ENCODE measurements at places on chromosomes 2 and 18.

DNA sequence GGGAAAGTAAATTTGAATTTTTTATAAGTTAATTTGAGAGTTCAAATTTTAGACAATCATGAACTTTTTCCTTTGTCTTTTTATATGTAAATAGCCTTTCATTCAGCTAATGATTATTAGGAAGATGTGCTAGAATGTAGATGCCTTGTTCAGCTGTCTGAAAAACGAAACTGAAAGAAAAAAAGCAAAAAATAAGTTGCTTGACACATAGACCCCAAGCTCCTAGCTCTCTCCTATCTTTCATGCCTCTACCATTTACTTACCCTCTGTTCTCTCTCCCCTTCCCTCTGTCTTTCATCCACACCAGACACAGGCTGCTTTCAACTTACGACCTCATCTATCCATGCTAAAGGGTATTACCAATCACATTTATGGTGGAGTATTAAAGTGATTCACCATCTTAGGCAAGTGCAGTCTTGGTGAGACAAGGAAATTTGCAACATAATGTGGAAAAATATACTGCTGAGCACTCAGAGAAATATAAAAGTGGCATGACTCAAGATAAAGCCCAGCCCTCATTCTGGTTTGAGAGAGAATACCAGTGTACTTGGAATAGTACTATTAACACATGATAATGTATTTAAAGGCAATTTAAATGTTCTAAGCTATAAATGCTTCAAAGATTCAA lies 425.6 kb downstream of the SUCLG1 start:
- no peak for DNase-seq

GRCh38 chr2:233530381-233530780 lies 36.2 kb downstream of the USP40 start:
- no peak for DNase-seq

GRCh38 chr2:234444242-234444730 lies 52.6 kb downstream of the ARL4C start:
- DNase-seq: no peak

DNA sequence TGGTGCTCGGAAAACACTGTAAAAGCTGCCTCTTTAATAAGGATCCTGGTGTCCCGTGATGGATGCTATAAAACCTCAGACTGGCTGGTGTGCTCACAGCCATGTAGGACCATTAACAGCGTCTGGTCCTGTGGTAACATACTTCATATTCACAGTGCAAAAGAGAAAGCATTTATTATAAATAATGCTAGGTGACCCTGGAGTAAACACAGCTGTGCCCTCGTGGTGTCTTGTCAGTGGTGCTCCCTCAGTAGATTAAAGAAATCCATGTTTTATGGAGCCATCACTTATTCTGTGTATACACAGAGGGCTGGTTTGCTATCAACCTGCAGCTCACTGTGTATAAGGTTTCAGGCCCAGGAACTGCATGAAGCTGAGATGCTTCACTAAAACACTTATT lies 106.9 kb downstream of the CDK15 start:
- no peak for DNase-seq

GRCh38 chr2:137892739-137893138 lies 71.5 kb upstream of the HNMT start:
- no peak for DNase-seq

DNA sequence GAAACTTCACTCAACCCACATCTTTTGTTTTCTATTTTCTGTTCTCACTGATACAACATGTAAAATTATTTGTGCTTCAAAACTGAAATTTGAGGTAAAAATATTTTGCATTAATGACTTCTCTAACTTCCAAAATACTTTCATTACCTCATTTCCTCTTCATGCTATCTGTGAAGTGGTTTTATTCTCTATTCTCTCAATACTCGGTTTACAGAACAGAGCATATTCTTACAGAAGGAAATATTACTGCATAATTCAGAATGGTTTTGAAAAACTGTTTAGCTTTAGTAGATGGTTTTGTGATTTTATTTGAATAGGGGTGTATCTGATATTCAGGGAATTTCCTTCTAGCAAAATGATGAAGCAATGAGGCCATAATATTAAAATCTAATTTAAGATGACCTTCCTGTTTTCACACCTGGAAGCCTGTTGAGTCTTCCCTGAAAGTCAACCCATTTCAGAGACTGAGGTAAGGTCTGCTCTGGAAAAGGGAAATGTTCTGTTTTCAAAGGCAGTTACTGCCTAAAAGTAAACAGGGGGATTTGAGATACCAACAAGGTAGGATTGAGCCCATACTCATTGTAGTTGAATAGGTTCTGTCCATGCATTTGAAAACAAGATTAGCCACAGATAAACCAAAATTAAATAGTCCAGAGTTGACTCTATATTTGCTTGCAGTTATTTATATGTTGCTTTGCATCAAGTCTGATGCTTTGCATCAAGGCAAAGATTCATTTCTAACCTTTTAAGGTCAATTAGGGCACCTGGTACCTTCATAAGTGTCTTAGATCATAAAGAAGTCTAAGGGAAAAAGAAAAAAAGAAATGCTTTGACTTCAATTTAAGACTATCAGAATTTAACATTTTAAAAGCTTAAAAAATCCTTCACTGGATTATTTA lies 50.8 kb upstream of the PEX13 start:
- no peak for DNase-seq

DNA sequence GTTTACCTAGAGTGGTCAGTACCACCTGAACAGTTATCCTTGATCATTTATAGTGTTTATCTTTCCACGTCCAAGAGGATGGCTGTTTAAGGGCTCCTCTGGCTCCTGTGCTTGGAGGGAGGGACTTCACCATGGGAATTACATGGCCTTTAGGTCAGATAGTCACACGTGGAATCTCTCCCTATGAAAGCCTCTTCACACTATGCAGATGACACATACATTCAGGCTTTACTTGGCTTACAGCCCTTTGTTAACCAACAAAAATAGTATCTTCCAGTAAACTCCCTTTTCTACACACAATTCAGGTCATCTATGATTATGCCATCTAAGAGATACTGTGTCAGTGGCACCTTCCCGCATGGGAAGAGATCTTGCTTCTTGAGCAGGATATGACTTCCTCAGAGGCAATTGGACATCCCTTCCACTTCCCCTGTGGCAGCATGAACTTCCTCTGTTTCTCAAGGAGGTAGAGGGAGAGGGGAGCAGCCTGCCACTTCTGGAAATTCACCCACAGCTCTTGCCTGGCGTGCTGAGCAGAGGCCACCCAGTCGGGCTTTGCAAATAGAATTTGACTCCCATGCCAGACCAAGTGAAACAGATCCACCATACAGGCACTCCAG lies 53.5 kb downstream of the COLEC12 start:
- no peak for DNase-seq

DNA sequence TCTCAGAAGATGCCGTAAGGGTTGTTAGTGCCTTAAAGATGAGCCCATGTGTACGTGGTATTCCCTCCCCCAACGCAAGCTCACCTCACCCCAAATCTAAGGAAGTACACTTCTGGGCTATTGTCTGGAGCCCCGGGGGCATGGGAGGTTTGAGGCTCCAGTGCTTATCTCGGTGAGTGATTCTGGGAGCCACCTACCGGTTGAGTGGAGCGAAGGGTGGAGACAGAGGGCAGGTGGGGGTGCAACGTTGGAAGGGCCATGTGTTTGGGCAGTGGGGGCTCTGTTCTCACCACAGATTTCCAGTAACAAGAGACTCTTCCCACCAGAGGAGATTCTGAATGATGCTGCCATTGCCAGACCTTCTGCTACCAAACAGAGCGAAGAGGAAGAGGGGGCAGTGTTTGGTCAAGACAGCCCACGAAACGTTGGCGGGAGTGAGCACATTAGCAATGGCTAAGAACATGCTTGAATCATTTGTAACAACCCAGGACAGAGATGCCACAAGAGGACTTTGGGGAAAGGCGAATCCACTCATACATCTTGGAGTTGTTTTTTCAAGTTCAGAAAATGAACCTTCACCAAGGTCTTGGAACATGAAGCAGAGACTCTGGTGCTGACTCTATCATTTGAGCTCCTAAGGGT lies 38.7 kb downstream of the TWIST2 start:
- no peak for DNase-seq

- DNase-seq: no peak
These were observed at the start of gene VAMP5 for GRCh38 chr2:85584354-85584856. TSS of gene VAMP5 (plus strand) at chr2:85584431. CDS start at chr2:85584491, 60 bp downstream.
